ENCODE measurements at places on chromosomes 12 and 14.
A peak's percentile ranks its signal among the peaks of the same experiment; 100 is the strongest.

DNA sequence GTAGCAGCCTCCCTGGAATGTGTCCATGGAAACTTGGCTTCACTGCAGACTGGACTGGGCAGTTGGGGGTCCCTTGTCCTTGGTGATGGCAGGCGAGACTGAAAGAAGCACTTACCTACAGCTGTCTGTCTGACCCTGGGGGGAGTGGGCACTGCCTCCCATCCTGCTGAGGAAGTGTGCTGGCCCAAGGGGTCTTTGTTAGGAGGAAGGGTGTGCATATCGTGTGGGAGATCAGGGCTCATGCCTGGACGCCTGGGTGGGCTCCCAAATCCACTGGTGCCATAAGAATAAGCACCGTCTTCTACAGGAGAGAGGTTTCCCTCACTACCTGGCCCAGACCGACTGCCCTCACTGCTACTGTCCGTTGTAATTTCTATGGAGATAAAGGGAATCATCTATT lies 81.4 kb downstream of the PIWIL1 start:
- DNase-seq, result no peak

DNA sequence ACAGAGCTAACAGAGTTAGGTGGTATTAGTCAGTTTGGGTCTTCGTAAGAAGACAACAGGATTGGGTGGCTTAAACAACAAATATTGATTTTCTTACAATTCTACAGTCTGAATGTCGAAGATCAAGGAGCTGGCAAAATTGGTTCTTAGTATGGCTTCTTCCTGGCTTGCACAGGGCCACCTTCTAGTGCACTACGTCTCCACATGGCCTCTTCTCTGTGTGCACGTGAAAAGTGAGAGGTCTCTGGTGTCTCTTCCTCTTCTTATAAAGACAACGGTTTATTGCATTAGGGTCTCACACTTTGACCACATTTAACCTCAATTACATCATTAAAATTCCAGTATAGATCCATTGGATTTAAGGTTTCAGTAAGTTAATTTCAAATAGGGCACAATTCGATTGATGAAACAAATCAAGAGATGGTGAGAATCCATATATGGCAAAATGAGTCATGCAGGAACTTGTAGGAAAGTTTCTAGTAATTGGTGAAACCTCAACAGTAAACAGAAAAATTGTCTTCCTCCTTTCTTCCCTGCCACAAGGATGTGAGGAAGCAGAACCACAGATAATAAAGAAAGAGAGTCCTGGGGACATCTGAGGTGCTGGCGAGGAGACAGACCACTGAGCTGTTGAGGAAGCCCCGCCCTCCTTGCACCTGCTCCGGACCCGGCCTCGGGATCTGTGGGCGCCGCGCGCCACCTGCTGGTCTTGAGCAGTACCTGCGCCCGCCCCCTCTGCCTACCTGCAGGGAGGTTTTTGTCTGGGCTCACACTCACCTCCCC lies 846.7 kb downstream of the TMEM121 start:
- peak; percentile 82 for DNase-seq

DNA sequence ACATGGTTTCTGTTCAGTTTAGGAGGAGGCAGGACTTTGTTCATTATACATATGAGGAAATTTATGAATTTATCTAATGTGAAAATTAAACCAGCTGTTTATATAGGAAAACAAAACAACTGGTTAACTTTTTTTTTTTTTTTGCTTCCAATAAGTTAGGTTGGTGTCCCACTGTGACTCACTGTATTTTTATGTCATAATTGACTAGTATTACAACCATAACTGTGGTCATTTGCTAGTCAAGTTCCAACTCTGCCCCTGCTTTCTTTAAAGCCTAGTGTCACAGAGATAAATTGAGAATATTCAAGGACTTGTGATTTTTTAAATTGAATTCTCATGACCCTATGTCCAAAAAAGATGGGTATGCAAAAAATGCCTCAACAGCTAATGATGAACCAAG lies 227.7 kb downstream of the BCAT1 start:
- DNase-seq, result no peak

GRCh38 chr12:19437996-19438395 lies 1.3 kb upstream of the AEBP2 start:
- DNase-seq, result no peak

DNA sequence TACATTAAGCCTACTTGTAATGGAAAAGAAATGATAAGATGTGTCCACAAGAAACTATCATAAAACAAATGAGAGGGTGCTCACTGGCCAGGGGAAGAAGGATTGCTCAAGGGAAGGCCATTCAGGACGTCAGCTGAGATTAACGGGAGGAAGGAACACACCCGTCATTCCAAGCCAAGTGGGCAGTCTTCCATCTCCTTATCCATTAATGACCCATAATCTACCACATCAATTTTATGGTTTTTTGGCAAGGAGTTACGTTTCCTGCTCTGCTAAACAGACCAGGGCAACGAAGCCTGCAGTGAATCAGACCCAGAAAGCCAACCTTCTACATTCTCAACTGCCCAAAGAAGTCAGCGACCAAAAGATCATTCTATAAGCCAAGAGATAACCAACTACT lies 25.1 kb downstream of the PRKAB1 start:
- DNase-seq, result no peak

DNA sequence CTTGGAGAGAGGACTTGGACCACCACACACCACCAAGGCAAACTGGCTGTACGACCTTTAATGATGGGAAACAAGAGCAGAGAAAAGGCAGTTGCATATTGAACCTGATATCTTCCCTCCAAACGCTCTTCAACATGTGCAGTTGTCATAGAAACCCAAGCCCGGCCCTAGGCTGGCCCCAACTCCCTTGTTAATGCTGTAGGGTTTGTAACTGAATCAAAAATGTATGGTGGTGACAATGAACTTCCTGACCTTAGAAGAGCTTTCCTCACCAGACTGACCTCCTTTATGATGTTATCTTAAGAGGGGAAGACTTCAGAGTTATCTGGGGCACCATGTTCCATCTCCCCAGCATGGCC lies 12.3 kb downstream of the APOLD1 start:
- DNase-seq, result no peak

GRCh38 chr12:76790564-76791552 lies 26.9 kb downstream of the ZDHHC17 start:
- DNase-seq, result peak; percentile 10

DNA sequence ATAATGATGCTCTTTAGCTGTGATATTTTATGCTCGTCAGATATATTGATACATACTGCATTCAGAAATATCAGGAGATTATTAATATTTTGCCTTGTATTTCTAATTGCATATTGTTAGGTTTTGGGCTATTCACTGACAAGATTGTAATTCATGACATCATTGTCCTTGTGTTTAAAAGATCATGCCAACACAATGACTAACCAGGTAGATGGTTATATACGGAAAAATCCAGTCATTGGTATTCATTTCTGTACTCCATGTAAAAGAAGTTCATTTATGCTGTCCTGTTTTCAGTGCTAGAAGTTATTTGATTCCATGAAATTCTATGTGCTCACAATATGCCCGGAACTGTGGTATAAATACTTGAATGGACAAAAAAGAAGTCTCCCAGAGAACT lies 107.5 kb downstream of the KITLG start:
- no peak for DNase-seq

GRCh38 chr12:108313606-108314351 lies 25.3 kb downstream of the CMKLR1 start:
- peak; percentile 96 for DNase-seq

GRCh38 chr12:4289998-4290790 lies 16.6 kb downstream of the CCND2 start:
- no peak for DNase-seq

DNA sequence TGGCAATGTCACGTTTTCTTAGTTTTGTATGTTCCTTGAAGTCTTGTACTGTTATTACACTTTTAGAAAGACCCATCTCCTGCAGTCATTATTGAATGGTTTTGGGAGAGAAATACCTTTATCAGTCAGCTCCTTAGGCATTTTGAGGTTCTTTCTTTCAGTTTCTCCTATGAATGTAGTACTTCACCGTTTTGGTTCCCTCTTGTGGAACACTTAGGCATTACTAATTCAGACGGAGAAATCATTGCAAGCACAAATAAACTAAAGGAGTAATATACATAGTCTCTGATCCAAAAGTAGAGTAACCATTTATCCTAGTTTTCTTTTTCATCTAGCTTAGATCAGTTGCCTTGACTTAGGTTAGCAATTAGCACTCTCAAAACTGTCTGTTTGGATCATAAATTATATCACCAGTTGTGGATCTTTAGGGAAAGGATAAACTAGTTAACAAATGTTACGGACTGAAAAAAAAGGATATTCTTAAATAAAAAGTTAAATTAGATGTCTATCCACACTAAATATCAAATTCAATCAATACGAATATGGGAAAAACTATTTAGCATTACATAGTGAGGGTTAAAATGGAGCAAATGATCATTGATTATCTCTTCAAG lies 1538.3 kb upstream of the SEL1L start:
- DNase-seq, result no peak

DNA sequence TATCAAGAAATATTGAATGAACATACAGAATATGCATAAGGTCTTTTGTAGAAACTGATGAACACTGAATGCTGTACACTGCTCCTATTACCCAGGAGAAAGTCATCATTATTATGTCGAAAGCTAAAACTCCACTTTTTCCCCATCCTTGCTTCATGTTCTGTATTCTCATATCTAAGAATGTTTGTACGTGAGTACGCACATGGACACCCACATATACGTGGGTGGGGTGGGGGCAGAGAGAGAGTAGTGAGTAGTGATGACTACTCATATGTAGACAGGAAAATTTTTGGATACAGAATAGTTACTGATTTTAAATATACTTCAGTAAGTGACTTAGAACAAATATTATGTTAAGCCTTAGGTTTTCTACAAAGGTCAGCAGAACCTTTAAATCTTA lies 75.1 kb downstream of the FERMT2 start:
- DNase-seq, result no peak

DNA sequence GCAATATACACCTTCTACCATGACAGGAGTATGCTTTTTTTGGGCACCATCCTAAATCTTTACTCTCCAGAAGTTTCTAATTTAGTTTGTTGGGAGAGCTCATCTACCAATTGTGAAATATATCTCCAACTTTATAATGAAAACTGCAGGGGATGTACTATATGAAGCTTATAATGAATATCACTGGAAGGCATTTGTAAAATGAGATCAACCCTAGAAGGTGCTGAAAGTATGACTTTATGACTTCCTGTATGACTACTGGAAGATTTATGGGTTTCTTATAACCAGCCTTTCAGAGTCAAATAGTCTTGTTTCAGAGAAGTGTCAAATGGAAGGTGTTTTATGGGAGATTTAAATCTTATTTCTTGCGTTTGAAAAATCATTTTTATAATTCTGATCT lies 122.9 kb downstream of the MYRFL start:
- DNase-seq, result no peak

GRCh38 chr14:23112359-23113178 lies 6.5 kb downstream of the CEBPE start:
- DNase-seq, result peak; percentile 87

- DNase-seq, result peak; percentile 59
Measured at GRCh38 chr12:48003226-48004052, 837 bp downstream of the COL2A1 start.

DNA sequence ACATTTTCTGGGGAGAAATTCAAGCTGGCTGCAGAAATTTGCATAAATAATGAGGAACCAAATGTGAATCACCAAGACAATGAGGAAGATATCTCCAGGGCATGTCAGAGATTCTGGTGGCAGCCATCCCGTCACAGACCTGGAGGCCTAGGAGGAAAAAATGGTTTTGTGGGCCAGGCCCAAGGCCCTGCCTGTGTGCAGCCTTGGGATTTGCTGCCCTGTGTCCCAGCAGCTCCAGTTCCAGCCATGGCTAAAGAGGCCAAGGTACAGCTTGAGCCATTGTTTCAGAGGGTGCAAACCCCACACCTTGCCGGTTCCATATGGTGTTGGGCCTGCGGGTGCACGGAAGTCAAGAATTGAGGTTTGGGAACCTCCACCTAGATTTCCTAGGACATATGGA lies 147.5 kb downstream of the ADCK1 start:
- DNase-seq, result no peak

DNA sequence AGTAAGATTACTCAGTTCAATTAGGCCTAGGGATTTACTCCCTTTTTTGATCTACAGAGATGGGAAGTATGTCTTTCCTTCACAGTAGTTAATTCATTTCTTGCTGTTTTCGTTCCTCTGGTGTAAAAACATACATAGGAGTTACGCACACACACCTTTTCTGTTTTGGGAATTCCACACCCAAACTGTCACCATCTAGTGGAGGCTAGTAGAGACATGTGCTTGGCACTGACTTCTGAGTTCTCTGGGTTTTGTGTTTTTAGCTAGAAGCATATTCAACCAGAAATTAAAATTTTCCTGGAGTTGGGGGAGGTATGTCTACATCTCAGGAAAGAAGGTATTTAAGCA lies 1.4 kb downstream of the SUSD6 start:
- DNase-seq, result no peak

- no peak for DNase-seq
Measured at GRCh38 chr12:92021666-92022035, 124.0 kb downstream of the BTG1 start.

- no peak for DNase-seq
Measured at GRCh38 chr12:118034429-118035189, 18.1 kb downstream of the RFC5 start.

- DNase-seq, result no peak
Measured at GRCh38 chr12:92400006-92400405, 254.4 kb upstream of the BTG1 start.

- DNase-seq, result no peak
Measured at GRCh38 chr12:15651371-15651770, 137.8 kb downstream of the EPS8 start.

DNA sequence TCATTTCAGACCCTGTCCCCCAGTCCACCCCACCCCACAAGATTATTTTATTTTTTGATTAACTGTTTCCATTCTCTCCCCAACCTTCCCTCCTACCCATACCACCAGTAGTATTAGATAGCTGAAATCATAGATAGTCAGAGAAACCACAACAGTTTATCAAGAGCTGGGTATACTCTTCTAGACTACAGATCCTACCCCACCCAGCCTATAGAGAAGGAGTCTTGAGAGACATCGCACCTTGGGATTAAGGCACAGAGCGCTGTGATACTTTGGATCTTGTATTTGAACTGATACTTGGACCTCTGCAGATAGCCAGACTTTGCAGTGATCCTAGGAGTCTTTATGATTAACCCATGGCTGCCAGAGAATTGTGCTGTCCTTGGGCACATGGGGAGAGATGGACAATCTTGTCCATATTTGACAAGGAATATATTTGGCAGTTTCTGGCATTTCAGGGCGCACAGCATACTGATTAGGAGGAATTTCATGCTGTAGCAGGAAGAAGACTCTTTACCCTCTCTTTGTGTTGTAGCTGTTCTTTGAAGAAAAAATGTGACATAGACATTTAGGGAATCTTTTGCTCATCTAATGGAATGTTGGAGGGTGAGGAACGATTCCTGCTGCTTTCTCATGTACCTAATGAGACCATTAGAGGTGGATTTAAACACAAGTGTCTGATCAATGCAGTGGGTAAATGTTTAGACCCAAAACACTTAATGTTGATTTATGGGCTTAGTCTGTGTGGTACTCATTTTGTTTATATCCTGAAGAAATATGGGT lies 982 bp downstream of the RBMS2 start:
- no peak for DNase-seq

GRCh38 chr14:61553730-61554641 lies 141.3 kb upstream of the HIF1A start:
- DNase-seq, result no peak

Data from hematopoietic multipotent progenitor cell (in vitro differentiated cells).